Caco-2 (cell line): ENCODE measurements at places on chromosomes 4 and X. TPM values are rescaled to one million over a fixed set of nuclear protein-coding genes. Genes with fewer than 3 reads are reported as not detected.

GRCh38 chrX:119942831-119943184, 743 bp downstream of the NKAP start:
- peak overlapping the region; percentile 69 for H3K4me3 ChIP-seq
- H3K27ac ChIP-seq, result peak overlapping the region; percentile 89
- H3K4me1 ChIP-seq, result no peaks in the 10 kb centered on the region
- no peaks in the 10 kb centered on the region for H3K36me3 ChIP-seq

GRCh38 chrX:1491851-1492349, 39.2 kb upstream of the ASMTL start:
- no peaks in the 10 kb centered on the region for H3K36me3 ChIP-seq
- DNase-seq, result peak; percentile 64

Gene PPP1R2C
- total RNA-seq, result not detected in 2 replicates

- H3K4me3 ChIP-seq, result no peak overlapping the region
- no peak overlapping the region for H3K27ac ChIP-seq
- peaks cover 5% of the 10 kb centered on the region; the same call in 1 of the 2 replicates for H3K4me1 ChIP-seq
Observed at GRCh38 chr4:39050590-39050989, 11.4 kb upstream of the KLHL5 start.

- no peaks in the 10 kb centered on the region for H3K4me1 ChIP-seq
- H3K27ac ChIP-seq, result no peak overlapping the region
- no peaks in the 10 kb centered on the region for H3K27me3 ChIP-seq
- peak; percentile 59 for DNase-seq
- H3K4me3 ChIP-seq, result no peak overlapping the region
Observed at GRCh38 chr4:8940792-8941491, 69.3 kb upstream of the HMX1 start.

- no peak overlapping the region for H3K27ac ChIP-seq
- H3K36me3 ChIP-seq, result no peaks in the 10 kb centered on the region
- no peak overlapping the region for H3K4me3 ChIP-seq
- H3K4me1 ChIP-seq, result no peaks in the 10 kb centered on the region
Observed at GRCh38 chrX:153857348-153857903, 27.1 kb upstream of the PDZD4 start.

Gene UGT2A3
- total RNA-seq, result 2.5 TPM in 2 replicates

GRCh38 chr4:10625131-10625530, 59.4 kb downstream of the CLNK start:
- peaks cover 29% of the 10 kb centered on the region for H3K4me1 ChIP-seq
- H3K27me3 ChIP-seq, result no peaks in the 10 kb centered on the region
- peak overlapping the region; percentile 4 for H3K27ac ChIP-seq
- DNase-seq, result peak; percentile 5

- H3K27me3 ChIP-seq, result no peaks in the 10 kb centered on the region
- no peak overlapping the region for H3K27ac ChIP-seq
- no peaks in the 10 kb centered on the region; the same call in 1 of the 2 replicates for H3K4me1 ChIP-seq
- DNase-seq, result no peak
- no peaks in the 10 kb centered on the region for H3K36me3 ChIP-seq
Observed at GRCh38 chrX:124720532-124720931, 374.2 kb downstream of the SH2D1A start.

Gene CLCN4
- total RNA-seq, result 10.0 and 11.1 TPM in 2 replicates

Gene ETDB
- not detected in 2 replicates for total RNA-seq

DNA sequence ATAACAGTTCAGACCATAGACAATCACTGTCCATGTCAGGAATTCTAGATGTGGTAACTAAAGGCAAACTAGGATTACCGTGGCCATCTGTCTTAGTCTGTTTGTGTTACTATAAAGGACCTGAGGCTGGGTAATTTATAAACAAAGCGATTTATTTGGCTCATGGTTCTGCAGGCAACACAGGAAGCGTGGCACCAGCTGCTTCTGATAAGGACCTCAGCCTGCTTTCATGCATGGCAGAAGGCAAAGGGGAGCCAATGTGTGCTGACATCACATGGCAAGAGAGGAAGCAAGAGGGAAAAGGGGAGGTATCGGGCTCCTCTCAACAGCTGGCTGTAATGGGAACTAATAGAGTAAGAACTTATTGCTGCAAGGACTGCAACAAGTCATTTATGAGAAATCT, 376.7 kb downstream of the GPM6A start:
- no peaks in the 10 kb centered on the region for H3K36me3 ChIP-seq
- no peaks in the 10 kb centered on the region for H3K4me1 ChIP-seq
- H3K27me3 ChIP-seq, result no peaks in the 10 kb centered on the region

Gene PGAM4
- total RNA-seq, result not detected in 2 replicates

DNA sequence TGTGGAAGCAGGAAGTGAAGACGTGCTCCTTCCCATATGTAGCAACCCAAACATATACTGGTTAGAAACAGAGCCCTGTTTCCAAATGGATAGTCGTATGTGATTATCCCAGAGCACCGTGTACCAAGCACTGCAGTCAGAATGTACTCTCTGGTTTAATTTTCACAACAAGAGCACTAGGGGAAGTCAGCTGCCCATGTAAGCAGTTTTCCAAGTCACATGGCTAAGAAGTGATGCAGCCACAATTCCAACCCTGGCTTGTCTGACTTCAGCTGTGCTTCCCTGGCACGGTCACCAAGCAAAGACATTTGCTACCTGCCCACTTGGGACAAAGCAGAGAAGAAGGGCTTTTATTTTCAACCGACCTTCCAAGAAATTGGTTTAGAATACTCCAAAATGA, 28.2 kb upstream of the CEP135 start:
- no peaks in the 10 kb centered on the region for H3K4me1 ChIP-seq
- H3K27me3 ChIP-seq, result no peaks in the 10 kb centered on the region
- DNase-seq, result no peak
- no peaks in the 10 kb centered on the region for H3K36me3 ChIP-seq

GRCh38 chr4:119506806-119507205, 121.8 kb downstream of the PDE5A start:
- no peaks in the 10 kb centered on the region for H3K27me3 ChIP-seq
- H3K36me3 ChIP-seq, result no peaks in the 10 kb centered on the region
- no peak for DNase-seq
- H3K4me3 ChIP-seq, result no peak overlapping the region
- H3K27ac ChIP-seq, result no peak overlapping the region

DNA sequence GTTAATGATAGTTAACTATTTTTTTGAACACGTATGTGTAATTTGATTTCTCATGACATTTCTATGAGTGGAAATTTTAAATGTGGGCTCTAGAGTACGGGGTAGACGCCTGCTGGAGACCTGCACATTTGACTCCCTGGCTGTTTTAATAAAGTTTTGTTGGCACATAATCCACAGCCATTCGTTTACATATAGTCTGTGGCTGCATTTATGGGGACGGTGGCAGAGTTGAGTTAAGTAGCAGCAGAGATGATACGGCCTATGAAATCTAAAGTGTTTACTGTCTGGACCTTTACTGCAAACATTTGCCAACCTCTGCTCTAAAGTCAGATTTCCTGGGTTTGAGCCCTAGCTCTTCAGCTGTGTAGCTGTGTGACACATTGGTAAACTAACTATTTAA, 118.8 kb downstream of the CHRNA9 start:
- no peak overlapping the region for H3K27ac ChIP-seq
- no peaks in the 10 kb centered on the region for H3K27me3 ChIP-seq
- no peak overlapping the region for H3K4me3 ChIP-seq

Gene GLUD2
- total RNA-seq, result 1.2 and 1.3 TPM in 2 replicates

Gene ASB11
- total RNA-seq, result not detected in 2 replicates

DNA sequence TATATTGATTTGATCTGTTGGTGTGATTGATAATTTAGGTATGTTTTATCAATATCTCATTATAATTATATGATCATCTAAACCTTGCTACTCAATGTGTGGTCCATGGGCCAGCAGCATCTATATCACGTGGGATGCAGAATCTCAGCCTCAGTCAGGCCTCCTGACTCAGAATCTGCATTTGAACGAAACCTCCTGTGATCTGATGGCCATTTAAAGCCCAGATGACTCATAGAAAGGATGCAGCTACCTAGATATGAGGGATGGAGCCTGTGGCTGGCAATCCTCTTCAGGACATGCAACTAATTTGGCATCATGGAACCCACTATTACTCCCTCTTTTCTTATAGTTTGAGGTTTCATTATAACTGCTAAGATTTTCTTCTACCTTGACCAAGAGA, 11.3 kb upstream of the CHRNA9 start:
- H3K27me3 ChIP-seq, result no peaks in the 10 kb centered on the region; the same call in 1 of the 2 replicates
- no peaks in the 10 kb centered on the region for H3K36me3 ChIP-seq
- peaks cover 9% of the 10 kb centered on the region; the same call in 1 of the 2 replicates for H3K4me1 ChIP-seq
- no peak overlapping the region for H3K27ac ChIP-seq

Gene CXCL3
- 1.9 and 4.3 TPM in 2 replicates for total RNA-seq

- peaks cover 27% of the 10 kb centered on the region for H3K4me1 ChIP-seq
- no peak overlapping the region for H3K4me3 ChIP-seq
- no peak for DNase-seq
- no peaks in the 10 kb centered on the region for H3K27me3 ChIP-seq
- no peaks in the 10 kb centered on the region for H3K36me3 ChIP-seq
Observed at GRCh38 chr4:40649321-40649720, 19.7 kb upstream of the RBM47 start.

GRCh38 chrX:34341258-34341657, 209.1 kb upstream of the FAM47A start:
- H3K36me3 ChIP-seq, result no peaks in the 10 kb centered on the region
- no peaks in the 10 kb centered on the region for H3K4me1 ChIP-seq
- no peaks in the 10 kb centered on the region for H3K27me3 ChIP-seq
- DNase-seq, result no peak
- H3K27ac ChIP-seq, result no peak overlapping the region

Gene CT47B1
- not detected in 2 replicates for total RNA-seq

DNA sequence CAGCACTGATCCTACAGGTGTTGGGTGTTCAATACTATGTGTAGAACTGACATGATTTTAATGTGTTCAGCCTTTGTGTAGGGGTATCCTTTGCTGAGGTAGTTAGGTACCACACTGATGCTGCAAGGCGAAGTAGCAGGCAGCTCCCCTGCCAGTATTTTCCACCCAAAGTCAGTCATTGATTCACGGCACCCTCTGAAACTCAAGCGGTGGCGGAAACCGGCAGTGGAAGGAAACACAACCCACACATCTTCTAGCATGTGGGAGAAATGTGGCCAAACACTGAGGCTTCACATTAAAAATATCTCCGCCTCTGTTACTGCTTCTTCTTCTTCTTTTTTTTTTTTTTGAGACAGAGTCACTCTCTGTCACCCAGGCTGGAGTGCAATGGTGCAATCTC, 126.3 kb downstream of the AASDH start:
- peaks cover 26% of the 10 kb centered on the region for H3K4me1 ChIP-seq
- no peak overlapping the region for H3K27ac ChIP-seq
- H3K27me3 ChIP-seq, result no peaks in the 10 kb centered on the region

- no peak overlapping the region for H3K4me3 ChIP-seq
- no peaks in the 10 kb centered on the region for H3K27me3 ChIP-seq
- H3K27ac ChIP-seq, result peak overlapping the region; percentile 72
- peaks cover 72% of the 10 kb centered on the region for H3K4me1 ChIP-seq
- no peaks in the 10 kb centered on the region for H3K36me3 ChIP-seq
Observed at GRCh38 chr4:74203467-74203866, 45.5 kb downstream of the MTHFD2L start.

DNA sequence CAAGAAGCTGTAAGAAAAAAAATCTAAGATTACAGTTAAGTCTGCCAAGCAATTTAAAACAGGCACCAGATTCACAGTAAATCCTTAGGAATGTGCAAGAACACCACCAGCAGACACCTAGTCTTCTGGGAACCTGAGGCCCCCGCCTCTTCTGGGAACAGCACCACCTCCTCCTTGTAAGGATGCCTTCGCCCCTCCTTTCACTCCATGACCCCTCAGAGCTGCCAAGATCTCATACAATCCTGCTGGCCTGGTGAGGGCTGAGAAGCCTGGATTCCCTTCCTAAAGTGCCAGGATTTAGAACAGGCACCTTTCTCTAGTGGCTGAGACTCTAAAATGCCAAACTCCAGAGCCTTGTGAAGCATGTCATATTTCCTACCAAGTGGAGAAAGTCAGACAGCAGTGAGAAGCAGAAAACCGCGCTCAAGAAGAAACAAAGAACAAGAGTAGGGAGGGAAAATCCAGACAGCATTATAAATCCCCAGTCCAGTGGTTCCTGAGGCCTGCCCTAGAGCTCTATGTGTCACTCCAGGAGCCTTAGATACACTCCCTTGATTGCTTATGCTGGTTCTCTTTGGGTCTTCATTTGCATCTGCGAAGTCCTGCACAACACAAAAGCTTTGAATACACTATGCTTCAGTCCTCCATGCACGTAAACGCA, 166.4 kb downstream of the TSPAN5 start:
- no peaks in the 10 kb centered on the region for H3K4me1 ChIP-seq
- no peak for DNase-seq
- no peak overlapping the region for H3K4me3 ChIP-seq
- no peak overlapping the region for H3K27ac ChIP-seq
- H3K27me3 ChIP-seq, result no peaks in the 10 kb centered on the region
- no peaks in the 10 kb centered on the region for H3K36me3 ChIP-seq

Gene GDPD2
- 1.9 and 2.2 TPM in 2 replicates for total RNA-seq

GRCh38 chrX:144327495-144327894, 443.6 kb downstream of the UBE2NL start:
- H3K27ac ChIP-seq, result no peak overlapping the region
- H3K4me3 ChIP-seq, result no peak overlapping the region
- H3K27me3 ChIP-seq, result no peaks in the 10 kb centered on the region
- no peak for DNase-seq
- H3K36me3 ChIP-seq, result no peaks in the 10 kb centered on the region

DNA sequence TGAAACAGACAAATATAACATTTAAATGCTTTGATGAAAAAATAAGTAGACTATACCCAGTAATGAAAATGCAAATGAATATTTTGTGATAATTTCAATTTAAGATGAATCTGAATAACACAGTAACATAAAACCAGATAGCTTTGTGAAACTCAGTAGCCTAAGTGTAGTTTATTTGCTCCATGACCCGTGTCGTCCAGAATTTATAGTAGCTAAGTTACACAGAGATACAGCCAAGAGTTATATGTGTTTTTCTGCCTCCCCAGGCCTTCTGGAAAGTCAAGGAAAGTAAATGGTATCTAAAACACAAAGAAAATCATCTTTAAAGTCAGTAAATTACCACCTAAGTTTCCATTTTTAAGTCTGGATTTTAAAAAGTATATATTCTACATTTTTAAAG, 26.7 kb downstream of the HPGD start:
- H3K27me3 ChIP-seq, result no peaks in the 10 kb centered on the region
- DNase-seq, result no peak
- H3K4me3 ChIP-seq, result no peak overlapping the region
- peaks cover 48% of the 10 kb centered on the region for H3K4me1 ChIP-seq
- H3K36me3 ChIP-seq, result no peaks in the 10 kb centered on the region; the same call in 1 of the 2 replicates
- no peak overlapping the region for H3K27ac ChIP-seq

GRCh38 chrX:115060013-115060412, 42.6 kb upstream of the IL13RA2 start:
- H3K4me3 ChIP-seq, result no peak overlapping the region
- H3K27me3 ChIP-seq, result no peaks in the 10 kb centered on the region
- no peaks in the 10 kb centered on the region for H3K4me1 ChIP-seq
- H3K36me3 ChIP-seq, result no peaks in the 10 kb centered on the region

GRCh38 chr4:38099020-38099600, 138.9 kb downstream of the PTTG2 start:
- no peaks in the 10 kb centered on the region for H3K27me3 ChIP-seq
- no peak overlapping the region for H3K27ac ChIP-seq
- no peaks in the 10 kb centered on the region for H3K36me3 ChIP-seq
- DNase-seq, result no peak

DNA sequence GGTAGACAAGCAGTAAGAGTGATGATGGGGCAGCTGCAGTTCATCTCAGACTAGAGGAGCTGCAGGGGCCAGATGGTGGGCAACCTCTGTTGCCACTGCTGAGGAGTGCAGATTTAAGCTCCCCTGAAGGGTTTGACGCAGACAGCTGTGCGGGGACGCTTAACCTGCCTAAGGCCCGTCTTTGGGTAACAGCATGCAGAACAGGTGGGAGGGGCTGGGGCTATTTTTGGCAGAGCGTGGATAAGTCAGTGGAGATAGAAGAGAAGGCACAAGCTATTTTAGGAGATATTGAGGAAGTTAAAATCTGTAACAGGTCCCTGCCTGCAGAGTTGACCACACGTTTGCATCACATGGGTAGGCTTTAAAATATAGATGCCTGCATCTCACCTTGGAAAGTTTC, 10.5 kb downstream of the CD99 start:
- peaks cover 2% of the 10 kb centered on the region for H3K36me3 ChIP-seq
- no peaks in the 10 kb centered on the region for H3K27me3 ChIP-seq
- peaks cover 5% of the 10 kb centered on the region for H3K4me1 ChIP-seq
- no peak for DNase-seq
- H3K4me3 ChIP-seq, result no peak overlapping the region
